ENCODE measurements at places on chromosomes 5 and 9.
A peak's percentile ranks its signal among the peaks of the same experiment; 100 is the strongest.

GRCh38 chr9:93509084-93509483, 55.7 kb upstream of the FAM120AOS start:
- no peak for DNase-seq

GRCh38 chr5:7795306-7795705, 55.6 kb downstream of the CFAP90 start:
- no peak for DNase-seq

DNA sequence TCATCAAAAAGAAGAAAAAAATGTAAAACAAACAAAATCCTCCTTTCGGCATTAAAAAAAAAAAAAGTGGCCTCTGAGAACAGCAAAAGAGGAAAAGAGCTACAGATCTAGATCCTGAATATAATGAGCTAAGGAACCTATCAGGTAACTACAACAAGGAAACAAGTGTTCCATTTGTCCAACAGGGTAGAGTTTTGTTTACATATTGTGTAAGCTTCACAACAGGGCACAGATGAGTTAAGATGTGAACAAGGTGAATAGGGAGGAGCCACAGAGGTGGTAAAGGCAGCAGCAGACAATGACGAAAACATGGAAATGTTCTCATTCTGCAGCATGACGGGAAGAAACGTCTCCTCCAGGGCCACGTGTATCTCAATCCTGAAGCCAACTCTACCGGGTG, 14.4 kb downstream of the ELP1 start:
- no peak for DNase-seq

DNA sequence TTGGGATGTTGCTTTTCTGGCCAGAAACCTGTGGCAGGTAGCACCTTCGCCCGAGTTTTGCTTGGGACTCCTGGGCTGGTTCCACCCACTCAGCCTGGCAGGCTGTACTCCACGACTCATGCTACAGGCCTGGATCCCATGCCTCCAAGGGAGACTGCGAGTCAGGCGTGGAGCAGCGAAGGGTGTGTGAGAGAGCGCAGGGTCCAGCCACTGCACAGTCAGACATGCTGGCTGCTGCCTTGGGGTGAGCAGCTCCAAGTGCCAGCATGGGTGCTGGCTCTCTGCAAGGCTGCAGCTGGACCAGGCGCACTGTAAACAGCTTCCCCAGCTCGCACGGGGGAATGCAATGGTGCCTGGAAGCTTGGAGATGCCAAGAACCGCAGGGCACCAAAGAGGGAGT, 249.6 kb upstream of the EDIL3 start:
- no peak for DNase-seq

- no peak for DNase-seq
Observed at GRCh38 chr9:110104261-110104809, 103.6 kb downstream of the C9orf152 start.

DNA sequence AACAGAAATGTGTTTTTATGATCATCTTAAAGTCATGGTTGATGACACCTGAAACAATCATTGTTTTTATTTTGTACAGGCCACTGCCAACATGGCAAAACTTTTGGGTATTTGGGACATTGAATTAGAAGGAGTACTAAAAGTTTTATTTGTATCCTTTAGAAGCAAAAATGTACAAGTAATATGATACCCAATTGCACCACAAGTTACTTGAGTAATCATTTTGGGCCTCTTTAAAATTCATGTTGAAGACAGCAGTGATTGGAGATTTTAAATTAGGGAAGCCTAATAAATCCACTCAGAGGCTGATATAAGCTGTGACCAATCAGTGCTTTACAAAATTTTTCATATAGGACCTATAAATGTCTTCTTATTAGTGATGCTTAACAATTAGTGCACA, 212.9 kb downstream of the MARCHF11 start:
- no peak for DNase-seq

- peak; percentile 64 for DNase-seq
Observed at GRCh38 chr5:159316519-159317383, 13.5 kb downstream of the IL12B start.

DNA sequence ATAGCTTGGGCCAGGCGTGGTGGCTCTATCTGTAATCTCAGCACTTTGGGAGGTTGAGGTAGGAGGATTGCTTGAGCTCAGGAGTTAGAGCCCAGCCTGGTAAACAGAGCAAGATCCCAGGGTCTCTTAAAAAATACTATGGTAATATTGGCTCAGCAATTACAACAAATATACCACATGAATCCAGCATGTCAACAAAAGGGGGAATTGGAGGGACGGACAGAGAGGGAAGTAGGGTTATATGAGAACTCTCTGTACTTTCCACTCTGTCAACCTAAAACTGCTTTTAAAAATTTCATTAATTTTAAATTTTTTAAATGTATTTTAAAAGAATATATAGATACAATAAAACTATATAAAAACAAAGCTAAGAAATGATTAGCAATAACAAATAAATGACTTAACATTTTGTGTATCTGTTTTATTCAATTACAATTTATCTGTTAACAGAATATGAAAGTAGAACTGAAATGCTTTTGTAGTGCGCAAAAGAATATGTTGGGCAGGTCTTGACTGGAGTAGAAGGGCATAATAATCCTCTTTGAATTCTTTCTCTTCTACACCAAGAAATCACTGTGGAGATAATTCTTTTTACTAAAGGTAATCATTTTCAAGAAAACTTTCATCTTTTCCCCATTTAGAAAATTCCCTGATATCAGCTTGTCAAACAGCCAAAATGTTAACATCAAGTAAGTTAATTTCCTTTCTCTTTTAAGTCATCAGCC, 12.9 kb upstream of the CDC42SE2 start:
- no peak for DNase-seq

- no peak for DNase-seq
Observed at GRCh38 chr5:116365006-116365496, 209.6 kb downstream of the SEMA6A start.

DNA sequence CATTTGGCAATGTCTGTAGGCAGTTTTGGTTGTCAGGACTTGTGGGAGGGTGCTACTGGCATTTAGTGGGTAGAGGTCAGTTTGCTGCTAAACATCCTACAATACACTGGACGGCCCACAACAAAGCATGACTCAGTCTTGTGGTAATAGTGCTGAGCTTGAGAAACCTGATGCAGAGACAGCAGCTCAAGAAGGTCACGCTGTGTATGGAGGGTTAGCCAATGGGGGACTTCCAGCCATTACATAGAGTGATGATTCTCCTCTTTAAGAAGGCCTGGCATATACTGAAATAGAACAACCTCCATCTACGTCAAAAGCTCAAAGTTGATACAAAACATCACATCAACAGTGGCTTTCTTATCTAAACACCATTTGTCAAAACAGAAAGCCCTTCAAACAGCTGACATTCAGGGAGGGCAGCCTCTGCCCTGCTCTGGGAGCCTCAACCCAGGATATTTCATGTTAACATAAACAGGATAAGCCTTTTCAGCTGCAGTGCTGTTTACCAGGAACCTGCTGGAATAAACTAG, 143.0 kb downstream of the GPBP1 start:
- no peak for DNase-seq

GRCh38 chr9:118612201-118612600, 757.0 kb downstream of the BRINP1 start:
- DNase-seq: no peak

- no peak for DNase-seq
Observed at GRCh38 chr5:91122651-91123050, 260.5 kb downstream of the ARRDC3 start.

DNA sequence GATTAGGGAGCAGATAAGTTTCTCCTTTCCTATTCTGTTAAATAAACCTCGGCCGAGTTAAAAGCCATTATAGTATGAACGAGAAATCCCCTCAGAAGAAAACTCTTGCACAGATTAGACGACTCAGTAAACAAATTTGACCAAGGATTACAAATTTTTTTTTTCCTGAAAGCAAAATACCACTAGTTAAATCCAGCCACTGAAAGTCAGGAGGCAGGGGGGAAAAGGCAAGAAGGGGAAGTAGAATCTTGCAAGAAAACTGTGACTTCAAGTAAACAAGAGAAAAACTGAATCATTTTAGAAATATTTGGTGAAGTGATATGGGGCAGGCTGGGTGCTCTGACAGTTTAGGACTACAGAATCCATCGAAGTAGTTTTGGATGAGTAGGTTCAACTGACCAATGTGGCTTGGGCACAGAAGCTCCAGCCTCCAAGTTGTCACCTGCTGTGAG, 251.0 kb downstream of the DENND1A start:
- no peak for DNase-seq

DNA sequence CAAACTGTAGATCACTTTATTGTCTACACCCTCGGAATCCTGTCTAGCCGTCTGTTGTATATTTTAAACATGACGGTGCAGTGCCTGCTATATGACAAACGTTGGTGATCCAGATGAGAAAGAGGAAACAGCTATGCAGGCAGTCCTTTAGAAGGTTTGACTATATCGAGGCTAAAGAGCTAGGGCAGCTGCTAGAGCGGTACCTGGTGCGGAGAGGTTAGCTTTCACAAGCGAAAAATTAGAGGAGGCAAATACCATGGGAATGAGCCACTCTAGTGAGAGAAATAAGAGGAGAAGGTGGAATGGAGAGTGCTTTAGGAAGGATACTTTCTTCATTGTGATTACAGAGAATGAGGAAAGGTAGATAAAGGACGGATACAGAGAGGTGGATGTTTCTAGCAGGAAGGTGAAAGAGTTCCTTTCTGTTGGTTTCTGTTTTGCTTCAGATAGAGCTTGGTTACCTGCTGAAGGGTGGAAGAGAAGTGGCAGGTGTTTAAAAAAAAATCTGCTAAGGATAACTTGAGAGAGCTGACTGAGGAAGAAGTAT, 959 bp upstream of the FBXL17 start:
- DNase-seq: no peak

- DNase-seq: no peak
Observed at GRCh38 chr9:92736563-92737215, 27.9 kb downstream of the BICD2 start.

DNA sequence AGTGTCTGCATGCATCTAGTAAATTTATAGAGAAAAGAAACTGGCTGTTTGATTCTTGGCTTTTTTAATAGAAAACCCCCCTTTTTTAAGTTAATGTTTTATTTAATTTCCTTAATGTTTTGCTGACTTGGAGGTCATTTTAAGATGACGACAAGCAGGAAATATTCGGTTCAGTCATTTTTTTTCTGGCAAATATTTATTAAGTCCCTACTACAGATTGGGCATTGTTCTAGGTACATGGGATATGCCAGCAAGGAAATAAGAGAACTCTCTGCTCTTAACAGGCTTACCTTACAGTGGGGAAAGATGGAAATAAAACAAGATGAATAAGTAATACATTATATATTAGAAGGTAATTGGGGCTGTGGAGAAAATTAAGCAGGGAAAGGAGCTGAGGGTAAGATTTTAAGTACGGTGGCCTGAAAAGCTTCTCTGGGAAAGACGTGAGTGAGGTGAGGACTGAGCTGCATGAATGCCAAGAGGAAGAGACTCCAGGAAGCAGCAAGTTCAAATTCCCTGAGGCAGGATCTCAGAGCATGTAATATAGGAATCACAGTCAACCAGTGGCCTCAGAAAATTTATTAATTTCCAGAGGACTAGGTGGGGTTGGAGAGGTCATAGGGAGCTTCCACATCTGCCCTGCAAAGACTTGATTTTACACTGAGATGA, 316.0 kb upstream of the DAP start:
- DNase-seq: no peak

DNA sequence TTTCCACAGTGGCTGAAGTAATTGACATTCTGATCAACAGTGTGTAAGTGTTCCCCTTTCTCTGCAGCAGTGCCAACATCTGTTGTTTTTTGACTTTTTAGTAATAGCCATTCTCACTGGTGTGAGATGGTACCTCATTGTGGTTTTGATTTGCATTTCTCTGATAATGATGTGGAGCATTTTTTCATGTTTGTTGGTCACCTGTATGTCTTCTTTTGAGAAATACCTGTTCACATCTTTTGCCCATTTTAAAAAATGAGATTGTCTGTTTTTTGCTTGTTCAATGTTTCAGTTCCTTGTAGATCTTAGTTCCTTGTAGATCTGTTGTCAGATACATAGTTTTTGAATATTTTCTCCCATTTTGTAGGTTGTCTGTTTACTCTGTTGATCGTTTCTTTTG, 162.5 kb upstream of the PITX1 start:
- DNase-seq: no peak

DNA sequence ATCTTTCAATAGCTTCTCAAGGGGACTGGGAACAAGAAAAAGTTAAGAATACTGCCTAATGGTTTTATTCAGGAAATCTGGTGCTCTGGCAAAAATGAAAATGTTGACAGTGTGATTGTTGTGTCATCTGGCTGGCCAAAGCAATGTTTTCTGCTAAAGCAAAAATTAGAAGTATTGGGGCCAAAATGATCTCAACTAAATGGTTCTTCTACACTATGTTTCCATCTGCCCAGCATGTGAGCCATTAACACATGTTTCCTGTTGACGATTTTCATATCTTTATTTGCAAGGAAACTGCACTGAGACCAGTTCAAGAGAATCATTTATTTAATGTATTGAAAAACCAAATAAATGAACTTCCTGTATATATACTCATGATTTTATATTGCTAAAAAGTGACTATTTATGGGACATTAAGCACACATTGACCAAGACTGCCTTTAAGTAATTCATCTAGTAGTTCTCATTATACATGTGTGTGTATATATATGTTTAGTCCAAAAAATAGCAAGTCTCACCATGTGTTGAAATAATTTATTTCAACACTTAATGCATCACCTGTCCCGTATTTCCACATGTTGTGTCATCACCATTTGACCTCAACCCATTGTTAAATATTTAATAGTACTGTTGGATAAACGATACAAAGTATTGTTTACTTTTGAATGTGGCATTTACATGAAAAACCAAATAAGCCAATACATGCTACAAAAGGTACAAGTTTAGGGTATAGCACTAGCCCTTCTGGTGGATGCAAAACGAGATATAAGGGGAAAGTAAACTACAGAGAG, 7.5 kb upstream of the FST start:
- no peak for DNase-seq

- DNase-seq: no peak
Observed at GRCh38 chr9:22206833-22207232, 197.7 kb upstream of the CDKN2B start.

DNA sequence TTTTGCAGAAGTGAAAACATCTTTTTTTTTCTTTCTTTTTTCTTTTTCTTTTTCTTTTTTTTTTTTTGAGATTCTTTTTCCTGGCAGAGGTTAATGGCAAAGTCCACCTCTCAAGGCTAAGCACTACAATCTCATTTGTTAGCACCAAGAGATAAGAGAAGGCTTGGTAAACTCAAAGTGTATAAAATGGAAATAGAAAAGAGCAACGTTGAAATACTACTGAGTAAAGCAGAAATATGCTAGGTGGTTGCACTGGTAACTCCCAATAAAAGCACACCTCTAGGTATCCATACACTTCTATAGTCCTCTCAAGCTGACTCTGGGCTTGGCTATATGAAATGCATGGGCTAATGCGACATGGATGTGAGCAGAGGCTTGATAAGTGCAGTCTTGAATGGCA, 188.9 kb downstream of the RAB3C start:
- no peak for DNase-seq

DNA sequence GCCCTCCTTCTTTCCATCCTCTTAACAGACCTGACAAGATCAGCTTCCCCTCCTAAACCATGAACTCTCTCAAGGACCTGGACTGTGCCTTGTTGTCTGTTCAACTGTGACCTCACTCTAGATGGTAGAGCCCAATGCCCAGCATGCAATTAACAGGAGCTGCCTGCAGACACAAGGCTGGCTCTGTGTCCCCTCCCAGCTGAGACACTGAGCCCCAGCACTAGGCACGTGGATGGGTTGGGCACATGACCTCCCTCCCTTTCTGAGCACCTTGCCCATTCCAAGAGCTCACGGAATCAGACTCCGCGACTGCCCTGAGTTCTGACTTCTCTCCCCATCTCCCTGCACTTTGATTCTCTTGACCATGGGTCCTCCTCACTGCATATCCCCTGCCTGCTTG, 93.5 kb upstream of the LRRTM2 start:
- no peak for DNase-seq
